ENCODE measurements at places on chromosomes 5 and 9.

DNA sequence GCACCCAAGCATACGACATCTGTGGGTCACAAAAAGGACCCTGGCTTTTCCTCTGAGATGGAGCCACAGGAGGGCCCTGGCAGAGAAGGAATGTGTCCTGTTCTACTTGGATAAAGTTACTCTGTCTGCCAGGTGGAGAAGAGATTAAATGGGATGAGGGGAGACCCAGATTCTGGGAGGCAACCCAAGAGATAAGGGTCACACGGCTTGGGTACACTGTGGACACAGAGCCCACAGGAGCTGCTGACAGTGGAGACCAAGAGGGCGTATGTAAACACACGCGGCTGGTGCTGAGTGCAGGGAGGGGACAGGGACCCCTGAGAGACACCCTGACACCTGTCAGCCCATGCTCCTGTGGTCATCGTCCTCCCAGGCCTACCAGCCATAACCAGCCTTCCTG, 6.2 kb downstream of the CDK20 start:
- DNase-seq, result no peak

DNA sequence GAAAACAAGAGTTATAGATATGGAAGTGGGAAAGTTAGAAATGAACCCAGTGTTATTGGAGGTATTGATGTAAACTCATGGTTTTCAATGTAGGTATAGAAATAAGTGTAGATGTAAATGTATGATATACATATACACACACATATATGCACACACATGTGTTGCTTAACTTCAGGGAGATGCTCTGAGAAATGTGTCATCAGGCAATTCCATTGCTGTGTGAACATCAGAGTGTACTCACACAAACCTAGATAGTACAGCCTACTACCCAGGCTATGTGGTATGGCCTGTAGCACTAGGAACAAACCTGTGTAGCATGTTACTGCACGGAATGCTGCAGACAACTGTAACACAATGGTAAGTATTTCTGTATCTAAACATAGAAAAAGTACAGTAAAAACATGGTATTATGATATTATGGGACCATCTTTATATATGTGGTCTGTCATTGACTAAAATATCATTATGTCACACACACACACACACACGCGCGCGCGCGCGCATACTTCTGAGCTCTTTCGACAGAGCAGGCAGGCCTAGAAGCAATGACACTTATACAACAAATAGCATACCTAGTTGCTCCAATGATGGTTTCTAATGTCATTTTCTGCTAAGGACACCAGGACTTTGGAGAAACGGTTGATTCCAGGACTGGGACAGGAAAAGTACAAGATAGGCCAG, 86.6 kb downstream of the MACROH2A1 start:
- no peak for DNase-seq

GRCh38 chr9:132288966-132289365, 65.8 kb downstream of the SETX start:
- DNase-seq, result no peak

- no peak for DNase-seq
Measured at GRCh38 chr9:15578714-15579113, 25.9 kb downstream of the CCDC171 start.

DNA sequence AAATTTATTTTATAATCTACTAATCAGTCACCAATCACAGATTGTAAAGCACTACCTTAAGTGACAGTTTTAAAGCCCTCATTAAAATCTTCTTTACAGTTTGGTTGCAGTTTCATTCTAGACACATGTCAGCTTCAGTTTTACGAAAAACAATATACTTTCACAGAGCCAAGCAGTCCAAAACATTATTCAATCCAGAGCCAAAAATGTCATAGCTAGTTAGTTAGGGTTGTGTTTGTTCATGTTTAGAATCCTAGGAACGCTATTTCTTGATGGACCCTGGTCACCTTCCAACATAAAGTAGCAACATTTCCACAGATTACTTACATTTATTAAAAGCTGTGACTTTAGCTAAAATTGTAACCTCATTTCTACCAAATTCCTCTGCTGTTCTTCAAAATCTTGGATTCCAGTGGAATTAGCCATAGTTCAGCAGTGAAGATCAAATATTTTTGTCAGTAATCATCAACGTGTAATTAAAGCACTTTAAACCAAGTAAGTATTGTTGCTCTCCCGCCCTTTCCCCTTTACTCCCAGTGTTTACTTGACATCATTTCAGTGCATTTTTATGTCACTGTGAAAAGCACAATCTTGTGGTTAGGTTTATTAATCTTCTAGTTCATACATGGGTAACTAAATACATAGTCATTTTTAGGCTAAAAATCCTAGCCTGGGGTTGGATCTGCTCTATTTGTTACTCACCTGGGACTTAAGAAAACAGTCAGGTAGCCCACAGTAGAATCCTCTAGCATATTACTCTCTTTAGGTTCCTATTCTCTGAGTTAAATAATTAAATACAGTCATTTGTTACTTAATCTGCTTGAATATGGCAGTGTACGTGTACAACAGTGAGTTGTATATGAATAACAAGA, 74.3 kb downstream of the NIPBL start:
- no peak for DNase-seq

DNA sequence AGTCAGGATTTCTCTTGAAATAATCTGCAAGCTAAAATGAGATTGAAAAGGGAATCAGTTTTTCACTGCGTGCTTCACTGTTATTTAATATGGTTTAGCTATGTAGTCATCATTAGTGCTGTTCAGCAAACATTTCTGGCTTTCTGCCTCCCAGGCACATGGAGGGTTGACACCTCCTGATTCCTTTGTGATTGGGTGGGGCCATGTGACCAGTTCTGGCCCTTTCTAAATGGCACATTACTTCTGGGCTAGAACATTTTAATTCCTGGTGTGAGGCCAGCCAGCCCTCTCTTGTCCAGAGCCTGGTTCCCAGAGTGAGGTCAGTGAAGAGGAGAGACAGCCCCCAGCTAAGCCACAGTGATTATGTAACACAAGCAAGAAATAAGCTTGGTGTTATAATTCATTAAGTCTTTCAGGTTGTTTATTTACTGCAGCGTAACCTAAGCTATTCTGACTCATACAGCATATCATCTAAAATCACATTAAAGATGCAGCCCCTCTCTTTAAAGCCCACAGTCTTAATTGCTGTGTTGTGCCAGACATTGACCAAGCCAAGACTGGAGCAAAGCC, 17.4 kb upstream of the ARSI start:
- DNase-seq, result no peak

DNA sequence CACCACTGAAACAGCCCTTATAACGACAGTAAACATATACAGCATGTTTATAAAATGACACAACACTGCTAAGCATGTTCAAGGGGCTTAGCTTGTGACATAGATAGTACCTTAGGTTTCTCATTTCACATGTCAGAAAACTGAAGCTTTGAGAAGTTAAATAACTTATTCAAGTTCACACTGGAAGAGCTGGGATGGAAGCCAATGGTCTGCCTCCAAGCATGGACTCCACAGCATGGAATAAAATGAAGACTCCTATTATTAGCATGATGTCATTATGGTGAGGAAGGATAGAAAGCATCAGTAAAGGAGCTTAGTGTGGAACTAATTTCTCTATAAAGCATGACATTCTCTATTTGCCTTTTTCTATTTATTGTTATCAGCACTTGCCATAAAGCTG, 316.7 kb downstream of the PLK2 start:
- no peak for DNase-seq

DNA sequence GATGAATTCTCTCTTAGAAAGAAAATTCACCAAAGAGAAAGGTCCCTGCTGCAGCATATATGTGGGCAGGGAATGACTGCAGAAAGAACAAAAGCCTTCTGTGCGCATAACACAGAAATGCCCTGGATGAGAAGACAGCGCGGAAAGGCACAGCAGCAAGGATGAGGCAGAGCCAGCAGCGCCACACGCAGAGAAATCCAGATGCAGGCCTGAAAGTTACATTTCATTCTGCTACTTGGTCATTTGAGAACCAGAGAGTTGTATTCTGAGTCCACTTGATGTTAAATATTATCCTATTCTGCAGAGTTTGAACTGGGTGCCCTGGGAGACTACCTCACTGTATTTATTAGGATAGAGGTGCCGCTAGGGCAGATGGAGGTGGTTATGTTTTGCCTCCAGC, 68.5 kb downstream of the GLDC start:
- DNase-seq, result no peak

DNA sequence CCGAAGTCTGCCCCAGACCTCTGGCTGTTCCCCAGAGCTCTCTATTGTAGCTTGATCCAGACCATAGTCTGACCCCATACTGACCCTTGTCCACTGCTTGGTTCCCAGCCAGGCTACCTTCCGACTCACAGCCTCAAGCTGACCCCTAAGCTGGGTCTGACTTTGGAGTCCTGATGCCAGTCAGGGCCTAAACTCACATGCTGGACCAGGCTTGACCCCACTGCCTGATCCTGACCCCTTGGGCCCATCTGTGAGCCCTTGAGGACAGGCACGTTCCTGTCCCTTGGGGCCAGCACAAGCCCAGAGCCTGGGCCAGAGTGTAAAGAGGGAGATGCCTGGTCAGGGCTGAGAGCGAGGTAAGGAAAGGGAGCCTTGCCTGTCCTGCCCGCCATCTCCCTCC, 32.7 kb upstream of the ENHO start:
- no peak for DNase-seq

- no peak for DNase-seq
Measured at GRCh38 chr9:134557331-134557730, 84.3 kb upstream of the COL5A1 start.

DNA sequence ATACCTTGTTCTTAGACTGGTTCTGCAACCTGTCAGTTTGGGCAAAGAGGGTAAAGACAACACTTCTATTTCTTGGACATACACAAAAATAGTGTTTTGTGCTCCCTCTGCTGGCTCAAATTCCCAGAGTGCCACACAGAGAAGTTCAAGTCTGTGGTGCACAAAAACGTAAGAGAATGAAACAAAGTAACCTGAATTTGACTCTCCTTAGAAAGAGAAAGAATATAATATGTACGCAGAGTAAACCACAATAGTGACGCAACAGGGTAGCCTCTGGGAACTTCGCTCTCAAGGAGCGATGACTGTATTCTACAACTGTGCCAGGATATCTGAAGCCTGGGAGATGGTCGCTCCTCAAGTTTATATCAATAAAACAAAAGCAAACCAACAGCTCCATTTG, 18.5 kb downstream of the DDX31 start:
- DNase-seq, result no peak

GRCh38 chr9:27645161-27645840, 72.0 kb upstream of the C9orf72 start:
- DNase-seq, result no peak

GRCh38 chr5:45609661-45610060, 86.5 kb downstream of the HCN1 start:
- no peak for DNase-seq

- no peak for DNase-seq
Measured at GRCh38 chr5:61280761-61281427, 51.2 kb upstream of the ZSWIM6 start.

DNA sequence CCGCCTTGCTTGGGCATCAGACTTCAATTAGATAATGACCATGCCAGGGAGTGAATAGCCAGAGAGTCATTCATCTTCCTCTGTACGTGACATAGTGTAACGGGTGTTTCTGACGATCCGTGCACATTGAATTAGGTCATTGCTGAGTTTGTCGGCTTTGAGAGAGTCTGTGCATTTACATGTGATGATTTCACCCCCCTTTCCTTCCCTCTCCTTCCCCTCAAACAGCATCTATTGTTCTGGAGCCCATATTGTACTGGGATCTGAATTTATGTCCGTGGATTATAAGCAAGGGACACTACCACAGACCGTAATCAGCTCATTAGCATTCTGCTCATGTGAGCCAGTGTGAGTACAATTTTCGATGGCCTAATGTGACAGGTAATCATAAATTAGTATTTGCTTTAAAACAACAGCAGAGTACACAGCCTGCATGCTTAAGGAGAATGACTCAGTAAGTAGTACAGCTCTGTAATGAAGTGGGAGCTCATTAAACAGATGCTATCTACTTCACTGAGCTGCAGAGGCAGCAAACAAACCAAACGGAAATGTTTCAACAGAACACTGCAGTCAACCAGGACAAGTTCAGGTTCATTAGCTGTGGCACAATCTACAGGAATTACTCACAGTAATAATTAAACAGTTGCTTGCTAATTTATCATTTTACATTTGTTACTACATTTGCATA, 302.1 kb downstream of the CSNK1G3 start:
- no peak for DNase-seq

All from stimulated activated CD8-positive, alpha-beta memory T cell treated with anti-CD3 and anti-CD28 coated beads, Interleukin-2, amount 100 ng/mL, for 1 hour (primary cell).